Stimulated activated CD4-positive, alpha-beta T cell treated with anti-CD3 and anti-CD28 coated beads, Interleukin-1b, Interleukin-23, amount 100 ng/mL, for 1 hour (primary cell): ENCODE measurements at places on chromosomes 2 and 18.

- no peak for DNase-seq
These were observed 864.7 kb downstream of the TRIB2 start for GRCh38 chr2:13581471-13581870.

DNA sequence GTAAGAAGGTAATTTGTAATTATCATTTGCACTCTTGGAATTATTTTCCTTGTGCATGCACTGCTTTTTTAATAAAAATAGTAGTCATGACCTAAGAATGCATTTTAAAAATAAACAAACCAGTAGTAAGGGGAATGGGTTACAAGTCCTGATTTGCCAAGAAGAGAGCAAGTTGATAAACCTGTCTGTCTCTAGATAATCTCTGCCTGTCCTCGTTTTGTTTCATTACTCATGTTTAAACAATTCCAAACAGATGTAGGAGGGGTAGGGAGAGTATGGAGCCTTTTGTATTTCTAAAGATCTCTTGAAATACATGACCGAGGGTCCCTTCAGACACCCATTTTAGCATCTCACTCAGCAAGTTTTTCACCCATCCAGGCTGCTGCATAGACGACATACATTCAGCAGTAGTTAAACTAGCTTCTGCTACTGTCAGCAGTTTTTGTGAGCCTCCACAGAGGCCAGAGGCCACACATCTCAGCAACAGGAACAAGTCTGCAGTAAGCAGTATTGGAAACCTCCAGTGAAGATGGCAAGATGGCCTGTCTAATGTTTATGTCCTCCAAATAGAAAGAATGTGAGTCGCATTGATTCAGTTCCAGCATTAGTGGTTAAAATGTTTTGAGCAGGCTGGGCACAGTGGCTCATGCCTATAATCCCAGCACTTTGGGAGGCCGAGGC is 2.3 kb upstream of the EXOC6B start:
- no peak for DNase-seq

DNA sequence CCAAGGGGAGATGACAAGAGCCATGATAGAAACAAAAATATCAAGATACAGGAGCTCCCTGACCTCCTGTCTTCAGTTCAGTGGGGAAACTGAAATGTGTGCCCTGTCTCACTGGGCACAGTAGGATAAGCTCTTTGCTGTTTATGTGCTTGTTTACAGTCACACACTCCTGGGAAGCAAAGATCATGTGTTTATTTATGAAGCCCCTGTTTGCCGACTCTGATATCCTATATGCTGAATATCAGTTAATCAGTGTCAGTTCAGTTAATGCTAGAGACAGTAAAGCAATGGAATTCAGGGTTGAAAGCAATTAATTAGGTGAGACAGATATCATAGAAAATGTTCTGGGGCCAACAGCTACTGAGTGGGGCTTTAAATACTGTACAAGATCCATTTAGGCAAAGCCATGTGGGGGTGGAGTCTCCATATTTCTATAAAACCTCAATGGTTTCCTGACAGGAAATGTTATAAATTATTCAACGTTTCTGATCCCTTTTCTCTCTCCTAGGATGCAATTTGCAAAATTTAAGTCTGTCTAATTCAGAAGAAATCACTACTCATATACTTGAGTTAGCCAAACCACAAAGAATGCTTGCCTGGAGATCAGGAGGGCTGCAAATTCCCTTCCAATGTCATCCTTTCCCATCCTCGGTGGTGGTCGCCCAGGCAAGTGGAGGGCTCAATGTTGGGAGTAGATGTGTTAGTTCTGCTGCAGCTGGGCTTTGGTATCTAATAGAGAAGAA is 551.3 kb downstream of the CMPK2 start:
- no peak for DNase-seq

GRCh38 chr18:9475643-9476591 is 604 bp downstream of the RALBP1 start:
- DNase-seq = peak; percentile 22

- no peak for DNase-seq
These were observed 30.5 kb upstream of the ATP8B1 start for GRCh38 chr18:57833441-57834101.
